ENCODE measurements at places on chromosomes 4 and X.

DNA sequence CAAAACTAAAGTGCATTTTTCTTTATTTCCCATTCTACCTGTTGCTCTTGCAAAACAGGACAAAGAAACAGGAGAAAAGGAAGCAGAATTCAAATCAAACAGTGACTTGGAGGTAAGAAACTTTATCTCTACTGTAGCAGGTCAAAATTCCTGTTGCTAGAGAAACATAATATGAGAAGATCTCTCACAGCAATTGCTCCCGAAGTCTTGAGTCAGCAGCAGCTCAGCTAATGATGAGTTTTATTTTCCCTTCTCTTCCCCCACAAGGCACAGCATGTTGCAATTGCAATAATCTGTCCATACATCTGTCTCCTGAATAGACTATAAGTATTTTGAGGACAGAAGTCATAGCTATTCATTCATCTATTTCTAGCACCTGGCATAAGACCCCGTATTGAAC lies 112.7 kb downstream of the CLNK start:
- no peak for DNase-seq

GRCh38 chrX:107669261-107669660 lies 41.0 kb downstream of the PRPS1 start:
- no peak for DNase-seq

- DNase-seq: no peak
These were observed 60.7 kb upstream of the HAND2 start for GRCh38 chr4:173590697-173591096.

- no peak for DNase-seq
These were observed 5.1 kb downstream of the YTHDC1 start for GRCh38 chr4:68344785-68345184.

- DNase-seq: peak; percentile 30
These were observed 22.5 kb upstream of the TCEAL4 start for GRCh38 chrX:103562801-103563200.

DNA sequence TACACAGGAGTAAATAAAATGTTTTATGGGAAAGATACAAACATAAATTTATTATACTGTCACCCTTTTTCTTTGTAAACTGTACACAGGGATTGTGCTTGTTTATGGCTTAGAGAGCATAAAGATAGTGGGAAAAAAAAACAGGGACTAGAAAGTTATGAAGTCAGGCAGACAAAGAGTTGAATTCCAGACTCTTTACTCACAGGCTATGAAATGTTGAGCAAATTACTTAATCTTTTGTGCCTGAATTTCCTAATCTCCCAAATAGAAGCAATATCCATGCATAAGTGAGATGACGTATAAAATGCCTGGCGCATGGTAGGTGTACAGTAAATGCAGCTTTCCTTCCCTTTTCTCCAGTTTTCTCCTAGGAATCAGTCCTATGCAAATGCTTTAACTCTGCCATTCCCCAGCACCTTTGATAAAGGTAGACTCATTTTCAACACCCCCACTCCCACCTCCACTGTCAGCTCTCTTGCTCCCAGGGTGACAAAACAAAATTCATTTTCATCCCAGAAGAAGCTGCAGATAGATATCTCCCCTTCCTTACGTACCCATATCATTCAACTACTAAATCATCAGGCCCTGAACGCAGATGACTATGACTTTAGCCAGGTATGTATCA lies 44.5 kb upstream of the BTC start:
- DNase-seq: peak; percentile 32

- DNase-seq: no peak
These were observed 76.6 kb downstream of the CBR4 start for GRCh38 chr4:168933423-168933822.

DNA sequence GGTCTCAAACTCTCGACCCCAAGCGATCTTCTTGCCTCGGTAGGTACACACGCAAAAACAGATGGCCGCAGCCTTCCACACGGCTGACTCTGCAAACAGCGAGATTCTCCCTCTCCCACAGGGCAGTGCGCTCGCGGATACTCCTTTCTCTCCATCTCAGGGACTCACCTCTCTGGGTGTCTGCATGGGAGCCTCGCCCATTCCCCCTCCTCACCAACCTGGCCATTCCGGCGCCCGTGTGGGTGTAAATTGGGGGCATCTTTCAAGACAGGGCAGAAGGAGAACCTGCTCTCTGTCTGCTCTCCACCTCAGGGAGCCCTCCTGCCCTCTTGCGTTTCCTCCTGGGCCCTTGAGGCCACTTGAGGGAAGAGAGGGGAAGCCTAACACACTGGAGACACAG lies 4.4 kb downstream of the CTAG2 start:
- no peak for DNase-seq
